Hypothalamus (tissue), 51 donors: ENCODE measurements at places on chromosomes 1 and 21.

- no peak for DNase-seq
These were observed 30.0 kb downstream of the IARS2 start for GRCh38 chr1:220123889-220124288.

DNA sequence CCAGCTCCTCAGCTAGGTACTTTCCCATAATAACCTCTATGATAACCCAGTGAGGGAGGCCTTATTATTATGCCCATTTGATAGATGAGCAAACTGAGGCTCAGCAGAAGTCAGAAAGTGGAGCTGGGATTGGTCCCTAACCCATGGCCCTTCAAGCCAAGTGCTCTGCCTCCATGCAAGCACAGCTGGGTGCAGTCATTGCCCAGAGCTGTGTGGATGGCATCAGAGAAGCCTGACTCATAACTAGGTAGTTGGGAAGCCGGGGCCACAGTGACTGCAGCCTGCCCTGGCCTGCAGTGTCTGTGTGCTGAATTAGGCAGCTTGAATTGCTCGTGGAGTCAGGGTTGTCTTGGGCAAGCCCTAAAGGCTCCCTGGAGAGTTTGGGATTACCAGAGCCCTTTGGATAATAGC, 89.9 kb upstream of the SLC2A1 start:
- DNase-seq = no peak

GRCh38 chr1:168234846-168235547, 9.2 kb downstream of the SFT2D2 start:
- no peak for DNase-seq

GRCh38 chr21:31416465-31416864, 72.4 kb upstream of the TIAM1 start:
- DNase-seq = no peak

DNA sequence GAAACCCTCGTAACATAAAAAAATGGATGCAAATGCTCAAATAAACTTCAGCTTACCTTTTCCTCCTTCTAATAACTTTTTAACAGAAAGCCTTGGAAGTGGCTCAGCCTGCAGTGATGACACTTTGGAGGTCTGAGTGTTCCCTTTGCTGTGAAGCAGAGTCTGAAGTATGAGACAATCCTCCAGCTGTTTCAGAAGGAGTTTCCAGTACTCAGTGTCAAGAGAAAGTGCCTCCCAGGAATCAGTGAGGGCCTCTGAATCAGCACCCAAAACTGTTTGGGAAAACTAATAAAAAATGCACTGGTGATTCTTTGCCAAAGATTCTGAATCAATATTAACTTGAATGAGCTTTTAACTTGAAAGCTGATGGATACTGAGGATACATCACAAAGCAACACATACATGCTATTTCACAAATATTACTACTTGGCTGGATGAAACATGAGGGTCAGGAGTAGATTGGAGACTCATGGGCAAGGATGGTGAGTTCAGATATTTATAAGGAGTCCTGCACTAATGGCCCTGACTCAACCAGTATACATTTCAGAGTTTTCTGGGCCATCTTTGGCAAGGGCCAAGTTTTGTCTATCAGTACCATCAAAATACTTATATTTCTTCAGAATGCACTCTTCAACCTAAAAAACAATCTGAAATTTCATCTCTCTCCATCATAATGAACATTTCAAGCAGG, 77.0 kb downstream of the IARS2 start:
- no peak for DNase-seq

GRCh38 chr1:41381692-41382479, 20.7 kb downstream of the FOXO6 start:
- no peak for DNase-seq

DNA sequence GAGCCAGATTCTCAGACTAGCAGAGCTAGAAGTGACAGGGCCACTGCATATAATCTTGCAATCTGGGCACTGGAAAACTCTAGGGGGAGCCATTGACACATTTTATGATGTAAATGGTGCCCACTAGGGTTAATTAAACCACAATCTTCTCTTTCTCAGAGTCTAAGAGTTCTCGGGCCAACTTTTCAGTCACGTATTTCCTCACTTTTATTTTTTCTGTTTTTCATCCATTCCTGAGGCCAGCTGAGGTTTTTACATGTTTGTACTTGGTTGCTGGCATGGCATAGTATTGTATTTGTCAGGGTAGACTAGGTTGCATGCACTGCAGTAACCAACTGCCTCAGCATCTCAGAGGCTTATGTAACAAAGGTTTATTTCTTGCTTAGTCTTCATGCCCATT, 138.2 kb downstream of the ZNF326 start:
- no peak for DNase-seq

DNA sequence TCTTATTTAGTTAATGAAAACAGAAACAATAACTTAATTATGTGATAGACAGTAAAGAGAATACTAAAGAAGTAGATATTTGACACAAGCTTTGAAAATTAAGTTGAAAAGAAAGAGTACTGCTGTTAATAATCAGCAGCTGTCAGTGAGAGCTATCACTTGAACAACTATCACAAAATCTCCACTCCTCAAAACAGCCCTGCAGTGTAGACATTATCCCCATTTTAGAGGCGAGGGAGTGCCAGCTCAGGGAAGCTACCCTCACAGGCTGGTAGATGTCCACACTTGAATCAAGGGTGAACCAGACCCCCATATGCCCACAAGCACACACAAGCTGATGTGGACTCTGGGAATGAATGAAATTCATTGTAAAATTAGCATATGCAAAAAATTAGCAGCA, 248.8 kb downstream of the RHOU start:
- DNase-seq = no peak

DNA sequence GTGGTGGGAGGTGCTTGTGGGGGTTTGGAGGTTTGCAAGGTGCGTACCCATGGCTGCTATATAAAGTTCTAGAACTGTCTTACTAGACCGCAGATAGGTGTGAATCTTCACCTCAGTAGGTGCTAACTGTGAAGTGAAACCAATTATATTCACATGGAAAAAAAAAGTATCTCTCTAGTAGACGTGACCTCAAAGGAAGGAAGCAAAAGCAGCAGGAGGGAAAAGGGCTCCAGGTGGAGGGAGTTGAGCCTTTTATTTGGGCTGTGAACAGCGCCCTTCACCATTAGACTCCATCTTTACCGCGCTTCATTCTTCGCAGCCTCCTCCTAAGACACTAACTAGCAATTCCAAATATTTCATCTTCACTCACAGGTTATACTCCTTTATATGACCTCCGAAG, 129.8 kb downstream of the TBX19 start:
- no peak for DNase-seq

DNA sequence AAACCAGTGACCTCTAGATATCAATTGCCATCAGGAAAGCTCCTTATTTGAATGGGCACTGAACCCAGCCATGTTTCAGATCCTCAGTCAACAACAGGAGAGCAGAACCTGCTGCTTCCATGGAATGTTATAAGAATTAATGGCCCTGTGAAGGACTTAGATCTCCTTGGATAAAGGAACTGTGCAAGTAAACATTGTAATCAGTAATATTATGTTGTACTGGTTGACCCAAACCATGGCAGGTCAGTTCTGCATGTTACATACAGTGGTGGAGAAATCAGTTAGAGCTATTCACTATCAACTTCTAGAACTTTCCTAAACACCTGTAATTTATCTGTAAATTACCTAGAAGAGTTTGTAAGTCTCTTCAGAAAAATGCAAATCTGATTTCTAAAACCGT, 11.2 kb upstream of the CLDN8 start:
- DNase-seq = no peak

DNA sequence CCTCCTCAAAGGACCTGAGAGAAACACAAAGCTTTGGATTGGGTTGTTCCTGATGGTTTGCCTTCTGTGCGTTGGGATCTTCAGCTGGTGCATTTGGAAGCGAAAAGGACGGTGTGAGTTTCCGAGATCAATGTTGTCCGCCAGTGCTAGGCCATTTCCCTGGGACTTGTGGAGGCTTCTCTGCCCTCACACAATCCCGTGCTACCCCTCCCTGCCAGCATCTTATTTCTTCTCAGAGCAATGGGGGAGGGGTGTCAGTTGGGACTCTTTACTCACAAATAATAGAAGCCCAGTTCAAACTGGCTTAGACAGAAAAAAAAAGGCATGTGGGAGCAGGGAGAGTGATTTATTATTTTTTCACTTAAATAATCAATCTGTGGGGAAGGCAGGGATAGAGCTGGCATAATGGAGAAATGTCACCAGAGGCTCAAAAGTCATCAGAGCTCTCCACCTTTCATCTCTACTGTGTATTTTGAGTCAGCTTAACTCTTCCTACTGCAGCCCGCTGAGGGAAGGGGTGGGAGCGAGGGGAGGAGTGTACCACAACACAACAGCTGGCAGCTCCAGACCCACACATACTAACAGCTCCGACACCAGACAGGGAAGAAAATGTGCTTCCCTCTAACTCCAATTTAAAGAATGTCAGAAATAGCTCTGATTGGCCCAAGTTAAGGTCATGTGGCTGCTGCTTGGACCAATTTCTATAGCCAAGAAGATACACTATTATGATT, 22.4 kb downstream of the LY9 start:
- no peak for DNase-seq
